Left forelimb (tissue), 1 donor: ENCODE measurements at places on chromosomes 4 and X.

GRCh38 chr4:67573193-67573592 is 14.7 kb downstream of the STAP1 start:
- no peak for DNase-seq

- DNase-seq: no peak
These were observed 36.3 kb upstream of the ZFX start for GRCh38 chrX:24113181-24113580.

- DNase-seq: no peak
These were observed 20.7 kb upstream of the IL13RA1 start for GRCh38 chrX:118706681-118707080.

DNA sequence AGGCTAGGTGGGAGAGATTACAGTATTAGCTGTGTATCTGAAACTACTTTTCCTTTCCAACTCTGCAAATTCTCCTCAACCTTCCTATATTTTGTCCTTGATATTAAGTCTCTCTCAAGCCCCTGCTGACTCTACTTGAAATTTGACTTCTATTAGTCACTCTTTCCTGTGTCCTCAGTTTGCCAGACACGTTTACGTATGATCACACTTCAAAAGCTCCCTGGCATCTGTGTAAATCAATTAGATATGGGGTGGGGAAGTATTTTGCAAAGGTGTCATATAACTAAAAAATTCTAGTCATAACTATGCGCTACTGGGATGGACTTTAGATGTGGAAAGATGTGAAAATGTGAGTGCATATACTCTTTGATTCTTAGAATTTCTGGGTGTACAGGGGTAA is 67.4 kb upstream of the ARHGAP24 start:
- DNase-seq: no peak

- peak; percentile 66 for DNase-seq
These were observed 591 bp downstream of the PRPS1 start for GRCh38 chrX:107628662-107629539.

- no peak for DNase-seq
These were observed 690.0 kb upstream of the HS3ST1 start for GRCh38 chr4:12118651-12119213.

DNA sequence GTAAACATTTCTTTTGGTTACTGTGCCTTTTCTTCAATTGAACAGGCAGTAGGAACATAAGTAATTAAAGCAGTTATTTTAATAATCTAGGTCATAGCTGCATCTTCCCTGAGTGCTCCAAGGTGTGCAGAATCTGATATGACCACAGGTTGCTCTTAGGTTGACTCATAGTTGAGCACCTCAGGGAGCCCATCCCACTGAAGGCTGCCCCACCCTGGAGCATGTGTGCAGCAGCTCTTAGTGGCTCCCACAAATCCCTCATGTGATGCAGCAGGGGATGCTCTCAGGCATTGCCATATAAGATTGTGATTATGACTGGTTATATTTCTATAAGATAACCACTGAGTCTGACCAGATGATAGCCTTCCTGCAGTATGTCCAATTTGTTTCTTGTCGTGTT is 72.3 kb downstream of the ZNF518B start:
- DNase-seq: no peak

GRCh38 chrX:134753718-134754008 is 95.4 kb upstream of the PLAC1 start:
- DNase-seq: no peak

DNA sequence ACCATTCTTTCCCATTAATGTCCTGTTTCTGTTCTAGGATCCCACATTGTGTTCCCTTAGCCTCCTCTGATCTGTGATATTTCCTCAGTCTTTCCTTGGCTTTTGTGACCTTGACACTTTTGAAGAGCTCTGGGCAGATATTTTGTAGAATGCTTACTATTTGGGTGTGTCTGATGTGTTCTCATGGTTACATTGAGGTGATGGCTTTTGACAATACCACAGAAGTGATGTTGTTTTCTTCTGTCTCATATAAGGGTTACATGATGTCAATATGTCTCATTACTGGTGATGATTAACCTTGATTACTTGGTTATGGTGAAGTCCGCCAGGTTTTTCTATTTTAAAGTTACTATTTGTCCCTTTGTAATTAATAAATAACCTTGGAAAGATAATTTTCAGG is 183.7 kb downstream of the SOWAHB start:
- no peak for DNase-seq

GRCh38 chr4:172813359-172813923 is 355.2 kb upstream of the GALNT7 start:
- DNase-seq: no peak

DNA sequence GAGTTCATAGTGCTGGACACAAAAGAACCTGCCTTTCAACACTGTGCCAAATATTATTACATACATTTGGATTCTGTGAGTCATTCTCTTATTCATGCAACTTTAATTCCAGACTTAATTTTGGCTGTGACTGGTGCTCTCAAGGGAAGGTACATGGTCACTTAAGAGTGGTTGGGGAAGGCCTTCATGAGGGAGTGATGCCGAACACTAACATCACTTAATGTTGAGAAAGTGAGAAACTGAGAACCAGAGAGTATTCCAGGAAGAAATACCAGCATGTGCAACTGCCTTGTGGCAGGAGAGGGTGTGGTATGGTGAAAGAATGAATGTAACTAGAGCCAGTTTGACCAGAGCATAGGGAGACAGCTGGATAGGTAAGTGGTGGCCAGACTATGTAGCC is 41.5 kb upstream of the FHDC1 start:
- DNase-seq: no peak

- no peak for DNase-seq
These were observed 32.1 kb downstream of the PIGG start for GRCh38 chr4:531076-531475.

GRCh38 chr4:27327421-27328181 is 467.0 kb downstream of the STIM2 start:
- no peak for DNase-seq

GRCh38 chrX:10124506-10125247 is 32.1 kb upstream of the CLCN4 start:
- DNase-seq: no peak
